GM23338 (cell line): ENCODE measurements at places on chromosomes 2 and 18.

DNA sequence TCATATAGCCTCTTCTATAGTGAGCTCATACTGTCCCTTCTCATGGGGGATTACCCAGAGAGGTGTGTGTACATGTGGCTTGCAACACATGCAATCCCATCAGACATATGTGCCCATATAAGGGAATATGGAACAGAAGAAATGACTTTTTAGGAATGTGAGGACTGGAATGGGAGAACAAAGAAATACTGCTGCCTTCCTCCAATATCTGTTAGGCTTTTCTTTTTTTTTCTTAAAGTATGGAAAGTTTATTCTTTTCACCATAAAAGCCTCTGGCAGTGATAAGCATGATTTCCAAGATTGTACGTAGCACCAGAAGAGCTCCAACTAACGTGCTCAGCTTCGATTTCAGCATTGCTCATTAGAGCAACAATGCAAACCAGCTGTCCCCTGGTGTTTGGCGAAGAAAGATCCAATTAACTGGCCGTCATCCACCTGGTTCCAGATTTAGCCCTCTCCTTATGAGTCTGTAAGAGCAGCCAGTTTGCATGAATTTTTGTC, 113.6 kb downstream of the ADCYAP1 start:
- DNase-seq, result no peak

DNA sequence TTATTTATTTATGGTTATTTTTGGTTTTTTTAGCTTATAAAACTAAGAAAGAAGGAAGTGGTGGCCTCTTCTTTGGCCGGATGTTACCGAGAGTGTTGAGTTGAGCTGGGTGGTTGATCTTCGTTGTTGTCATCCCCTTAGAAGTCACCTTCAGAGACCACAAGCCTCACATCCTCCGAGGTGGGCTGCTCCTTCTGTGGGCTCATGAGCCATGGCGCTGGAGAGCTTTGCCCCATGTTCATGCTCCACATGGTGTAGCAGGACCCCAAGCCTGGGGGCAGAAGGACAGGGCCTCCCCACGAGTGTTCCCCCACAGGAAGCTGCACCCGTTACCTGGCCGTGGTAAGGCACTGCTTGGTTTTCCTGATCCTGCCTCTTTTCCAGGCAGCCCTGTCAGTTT, 23.4 kb downstream of the SNTG2 start:
- no peak for DNase-seq

DNA sequence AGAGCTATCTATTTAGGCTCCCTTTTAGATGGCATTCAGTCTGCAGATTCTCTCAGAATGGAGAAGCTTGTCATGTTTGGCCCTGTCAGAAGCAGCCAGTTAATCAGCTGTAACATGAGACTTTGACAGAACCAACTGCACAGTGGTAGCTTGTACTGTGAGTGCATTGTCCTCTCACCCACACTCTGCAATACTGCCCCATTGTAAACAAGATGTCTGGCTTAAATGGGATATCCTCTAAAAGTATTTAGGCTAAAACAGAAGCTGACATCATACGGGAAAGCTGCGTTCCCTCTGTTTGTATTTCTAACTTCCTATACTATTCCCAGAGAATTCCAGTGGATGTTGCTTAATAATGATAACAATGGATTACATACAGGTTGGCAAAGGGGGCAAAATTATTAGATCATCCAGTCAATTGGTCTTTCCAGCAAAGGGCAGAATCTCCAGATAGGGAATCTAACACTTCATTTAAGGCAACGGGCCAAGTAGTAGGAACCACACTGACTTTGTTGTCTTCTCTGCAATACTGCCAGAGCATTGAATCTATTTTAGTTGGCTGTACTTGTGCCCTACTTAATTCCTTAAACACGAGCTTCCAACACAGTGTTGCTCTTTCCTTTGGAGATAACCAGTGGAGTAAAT, 15.4 kb upstream of the STAT4 start:
- DNase-seq, result no peak

- DNase-seq, result no peak
Measured at GRCh38 chr2:237682856-237683670, 55.7 kb downstream of the LRRFIP1 start.

DNA sequence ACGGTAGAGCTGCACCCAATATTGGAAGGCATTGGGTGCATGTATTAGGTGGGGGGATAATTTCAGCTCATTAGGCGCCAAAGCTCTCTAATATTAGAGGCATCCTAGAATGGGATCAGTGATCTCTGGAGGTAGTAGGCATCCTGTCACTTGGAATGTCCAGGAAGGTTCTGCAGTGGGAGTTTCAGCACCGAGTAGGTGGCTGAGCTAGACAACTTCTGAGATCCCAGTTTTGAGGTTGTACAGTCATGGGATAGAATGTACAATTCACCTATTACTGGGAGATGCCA, 210.9 kb downstream of the MYCN start:
- DNase-seq, result no peak

DNA sequence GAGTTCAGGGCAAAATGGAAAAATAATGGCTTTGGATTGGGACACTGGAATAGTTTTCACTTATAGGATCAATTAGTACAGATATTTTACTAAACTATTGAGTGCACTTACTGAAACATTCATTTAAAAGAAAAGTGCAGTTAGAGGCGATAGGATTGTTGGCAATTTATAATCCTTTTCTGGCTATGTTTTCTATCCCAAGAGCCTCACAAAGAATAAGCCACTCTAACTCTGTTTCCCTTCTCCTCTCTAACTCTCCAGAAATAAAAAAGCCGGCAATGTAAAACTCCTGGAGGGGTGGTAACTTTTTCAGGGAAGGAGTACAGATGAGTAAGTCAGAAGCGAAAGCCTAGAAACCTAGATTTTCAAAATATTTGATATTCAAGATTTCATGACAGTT, 91.3 kb downstream of the EPHA4 start:
- no peak for DNase-seq
